Astrocyte of the hippocampus (primary cell): ENCODE measurements at places on chromosomes 5 and 9.

GRCh38 chr5:164672205-164672604, 1166.8 kb downstream of the MAT2B start:
- DNase-seq = no peak

DNA sequence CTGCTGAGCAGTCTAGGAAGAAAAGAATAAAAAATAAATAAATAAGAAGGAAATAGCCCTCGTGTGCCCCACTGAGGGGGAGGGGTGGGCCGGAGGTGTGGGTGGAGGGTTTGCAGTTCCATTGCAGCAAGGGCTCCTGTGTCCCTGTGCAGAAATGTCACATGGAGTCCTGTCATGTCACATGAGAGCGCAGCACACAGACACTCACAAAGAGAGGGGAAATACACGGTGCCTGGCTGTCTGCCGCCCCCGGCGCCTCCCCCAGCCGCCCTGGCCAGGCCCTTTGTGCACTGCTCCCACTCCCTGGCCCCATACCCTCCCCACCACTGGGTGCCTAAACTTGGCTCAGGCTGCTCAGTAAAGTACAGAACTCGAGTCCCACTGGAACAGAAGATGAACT, 55.6 kb upstream of the SPTLC1 start:
- DNase-seq = no peak

- DNase-seq = peak; percentile 40
Observed at GRCh38 chr9:70668751-70669150, 254.3 kb upstream of the KLF9 start.

DNA sequence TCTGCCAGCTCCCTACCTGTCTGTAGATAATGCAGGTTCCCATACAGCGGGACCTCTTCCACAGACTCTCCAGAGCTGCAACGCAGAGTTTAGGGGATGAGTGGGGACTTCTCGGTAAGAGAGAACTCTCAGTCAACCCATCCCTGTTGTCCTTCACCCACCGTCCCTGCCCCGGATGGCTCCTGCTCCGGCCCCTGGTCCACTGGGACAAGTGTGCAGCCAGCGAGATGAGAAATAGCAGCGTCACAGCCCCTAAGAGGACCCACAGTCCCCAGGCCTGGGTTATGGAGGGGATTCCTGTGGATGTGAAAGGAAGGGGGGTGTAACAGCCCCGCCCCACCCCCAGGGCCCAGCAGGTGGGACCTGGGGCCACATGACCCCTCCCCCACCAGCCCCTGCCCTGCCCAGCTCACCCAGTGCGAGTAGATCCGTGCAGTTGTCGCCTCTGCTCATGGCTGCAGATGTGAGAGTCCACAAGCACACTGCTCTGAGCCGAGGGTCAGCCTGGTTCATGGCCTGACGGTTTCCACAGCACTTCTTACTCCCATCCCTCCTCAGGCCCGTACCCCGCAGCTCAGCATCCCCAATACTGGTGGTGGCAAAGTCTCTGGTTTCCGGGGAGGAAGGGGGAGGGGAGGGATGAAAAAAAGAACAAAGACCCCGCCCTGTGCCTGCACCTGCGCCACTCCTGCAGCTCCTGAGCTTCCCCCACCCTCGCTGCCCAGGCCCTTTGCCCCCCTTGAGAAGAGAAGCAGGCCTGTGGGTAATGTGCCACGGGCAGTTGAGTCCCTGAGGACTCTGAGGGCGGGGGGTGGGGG, at the start of gene SIT1:
Gene SIT1 (minus strand): TSS at position 591 of the 818 bp plus-strand sequence. CDS start 78 bp downstream, at position 513.
- DNase-seq = no peak

- no peak for DNase-seq
Observed at GRCh38 chr5:71697967-71698366, 21.1 kb upstream of the CARTPT start.

DNA sequence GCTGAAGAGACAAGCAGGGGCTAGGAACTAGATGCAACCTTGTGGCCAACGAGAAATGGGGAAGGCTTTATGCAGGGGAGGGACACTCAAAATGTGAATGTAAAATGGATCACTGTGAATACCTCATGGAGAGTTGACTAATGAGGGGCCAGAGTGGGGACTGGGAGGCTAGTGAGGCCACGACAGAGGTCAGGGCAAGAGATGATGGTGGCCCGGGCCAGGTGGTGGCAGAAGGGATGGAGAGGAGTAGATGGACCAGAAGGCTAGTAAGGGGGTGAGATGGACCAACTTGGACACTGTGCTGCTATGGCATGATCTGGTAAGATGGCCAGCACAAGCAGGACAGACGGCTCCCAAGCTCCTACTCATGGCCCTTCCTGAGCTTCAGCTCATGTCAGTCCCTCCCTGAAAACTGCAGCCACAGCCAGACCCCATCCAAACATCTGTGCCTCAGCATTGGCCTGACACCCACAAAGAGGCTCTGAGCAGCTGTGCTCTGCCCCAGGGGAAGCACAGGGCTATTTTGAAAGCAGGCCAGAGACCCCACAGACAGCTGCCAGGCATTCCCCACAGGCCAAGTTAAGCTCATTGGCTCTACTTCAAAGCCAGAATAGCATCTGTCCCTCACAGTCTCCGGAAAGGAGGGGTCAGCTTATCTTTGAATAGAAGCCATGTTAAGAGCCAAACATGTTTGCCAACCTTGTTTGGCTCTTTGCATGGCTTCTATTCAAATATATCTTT, 22.1 kb downstream of the P4HA2 start:
- peak; percentile 45 for DNase-seq
